ENCODE measurements at places on chromosomes 7 and 10.

DNA sequence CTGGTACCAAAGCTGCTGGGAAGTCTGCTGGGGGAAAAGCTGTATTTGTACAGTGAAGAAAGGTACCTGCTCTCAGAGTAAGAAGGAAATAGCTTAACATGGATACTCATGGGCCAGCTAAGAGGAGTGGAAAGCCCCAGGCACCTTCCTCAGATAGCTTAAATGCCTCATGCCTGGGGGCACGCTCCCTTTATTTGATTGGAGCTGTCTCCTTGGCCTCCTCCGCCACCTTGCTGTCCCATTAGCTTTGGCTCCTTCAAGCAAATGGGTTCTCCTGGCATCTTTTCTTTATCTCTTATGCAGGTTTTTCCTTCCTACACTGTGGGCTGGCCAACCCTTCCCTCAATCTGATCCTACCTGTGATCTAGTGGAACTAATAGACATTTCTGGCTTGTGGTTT, 318.5 kb downstream of the SH2D4B start:
- DNase-seq = no peak

DNA sequence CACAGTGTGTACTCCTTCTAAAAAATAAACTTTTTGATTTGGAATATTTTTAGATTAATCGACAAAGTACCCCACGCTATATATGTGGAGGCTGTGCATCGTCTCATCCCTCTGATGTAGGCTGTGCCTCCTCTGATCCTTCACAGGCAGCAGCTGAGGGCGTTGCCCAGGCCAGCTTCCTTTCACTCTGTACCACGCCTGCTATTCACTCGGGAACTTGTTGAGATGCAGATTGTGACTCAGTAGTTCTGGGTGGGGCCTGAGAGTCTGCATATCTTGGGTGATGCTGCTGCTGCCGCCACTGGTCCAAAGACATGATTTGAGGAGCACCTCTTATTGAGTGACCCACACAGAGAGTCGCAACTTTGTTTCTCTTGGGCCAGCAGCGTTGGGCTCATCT, 7.9 kb upstream of the C10orf120 start:
- no peak for DNase-seq

GRCh38 chr7:158994687-158995086, 138.3 kb downstream of the DYNC2I1 start:
- DNase-seq = no peak

GRCh38 chr7:26686448-26686981, 177.9 kb downstream of the SKAP2 start:
- no peak for DNase-seq

DNA sequence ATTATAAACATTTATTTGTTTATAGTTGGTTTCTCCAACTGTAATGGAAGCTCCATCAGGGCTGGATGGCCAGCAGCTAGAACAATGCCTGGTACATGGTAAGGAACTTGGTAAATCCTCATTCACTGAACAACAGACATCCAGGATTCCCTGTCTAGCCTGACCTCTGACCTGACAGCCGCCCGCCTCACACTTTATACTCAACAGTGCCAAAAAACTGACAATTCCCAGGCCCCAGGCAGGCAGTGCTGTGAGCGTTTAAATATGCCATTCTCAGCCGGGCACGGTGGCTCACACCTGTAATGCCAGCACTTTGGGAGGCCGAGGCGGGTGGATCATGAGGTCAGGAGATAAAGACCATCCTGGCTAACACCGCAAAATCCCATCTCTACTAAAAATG, 55.9 kb downstream of the RSU1 start:
- no peak for DNase-seq

DNA sequence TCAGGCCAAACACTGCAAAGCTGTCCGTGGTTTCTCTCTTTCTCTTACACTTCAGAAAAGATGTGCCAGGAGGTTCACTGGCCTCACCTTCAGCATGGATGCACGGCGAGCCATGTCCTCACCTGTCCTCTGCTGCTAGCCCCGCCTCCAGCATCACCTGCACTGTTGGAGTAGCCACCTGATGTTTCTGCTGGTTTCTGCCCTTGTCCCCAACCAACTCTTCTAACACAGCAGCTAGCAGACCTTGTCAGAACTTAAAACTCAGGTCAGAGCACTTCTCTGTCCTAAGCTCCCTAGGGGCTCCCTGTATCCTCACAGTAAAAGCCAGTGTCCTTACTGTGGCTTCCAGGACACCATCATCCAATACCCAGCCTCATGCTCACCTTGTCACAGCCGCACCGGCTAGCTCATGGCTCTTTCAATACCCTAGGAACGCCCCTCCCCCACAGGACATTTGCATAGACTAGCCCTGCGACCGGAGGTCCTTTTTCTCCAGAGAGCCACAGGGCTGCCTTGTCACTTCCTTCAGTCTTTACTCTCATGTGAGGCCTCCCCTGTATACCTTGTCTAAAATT, 15.2 kb downstream of the PALD1 start:
- no peak for DNase-seq

All from stimulated activated CD4-positive, alpha-beta T cell treated with anti-CD3 and anti-CD28 coated beads, Interleukin-15, amount 100 ng/mL, for 1 hour (primary cell).